Activated T-helper 1 cell treated with Interleukin-2 at 50 U/mL for 16 hours (primary cell): ENCODE measurements at places on chromosomes 4 and X.

DNA sequence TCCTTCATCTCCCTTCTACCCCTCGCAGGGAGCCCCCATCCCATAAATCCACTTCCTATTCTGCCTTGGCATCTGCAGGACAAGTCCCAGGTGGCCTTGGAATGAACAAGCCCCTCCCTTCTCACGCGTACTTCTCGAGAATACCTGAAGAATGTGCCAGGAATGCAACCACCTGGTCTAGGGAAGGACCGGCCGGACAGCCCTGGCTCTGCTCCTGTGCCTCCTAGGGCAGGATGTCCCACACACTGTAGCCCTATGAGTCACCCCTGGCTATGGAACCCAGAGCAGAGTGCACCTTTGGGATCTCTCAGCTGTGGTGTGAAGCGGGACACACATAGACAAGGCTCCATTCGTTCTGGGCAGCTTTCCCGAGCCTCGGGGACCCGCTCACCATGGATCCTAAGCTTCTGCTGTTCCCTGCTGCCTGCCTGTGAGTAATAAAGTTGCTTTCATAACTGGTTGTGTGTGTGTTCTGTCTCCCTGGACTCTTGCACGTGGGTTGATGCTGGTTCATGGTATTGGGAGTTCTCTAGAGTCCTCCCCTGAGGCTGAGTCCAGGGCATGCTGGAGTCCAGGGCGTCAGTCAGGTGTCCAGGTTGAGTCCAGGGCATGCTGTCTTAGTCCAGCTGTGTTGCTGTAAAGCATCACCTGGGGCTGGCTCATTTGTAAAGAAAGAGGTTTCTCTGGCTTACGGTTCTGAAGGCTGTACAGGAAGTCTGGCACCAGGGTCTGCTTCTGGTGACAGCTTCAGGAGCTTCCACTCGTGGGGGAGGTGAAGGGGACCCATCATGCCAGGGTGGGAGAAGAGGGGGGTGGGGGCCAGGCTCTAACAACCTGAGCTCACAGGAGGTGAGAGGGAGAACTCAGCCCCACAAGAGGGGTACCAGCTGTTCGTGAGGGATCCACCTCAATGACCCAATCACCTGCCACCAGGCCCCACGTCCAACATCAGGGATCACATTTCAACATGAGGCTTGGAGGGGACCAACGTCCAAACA lies 7.4 kb upstream of the PDE6B start:
- no peak for DNase-seq

DNA sequence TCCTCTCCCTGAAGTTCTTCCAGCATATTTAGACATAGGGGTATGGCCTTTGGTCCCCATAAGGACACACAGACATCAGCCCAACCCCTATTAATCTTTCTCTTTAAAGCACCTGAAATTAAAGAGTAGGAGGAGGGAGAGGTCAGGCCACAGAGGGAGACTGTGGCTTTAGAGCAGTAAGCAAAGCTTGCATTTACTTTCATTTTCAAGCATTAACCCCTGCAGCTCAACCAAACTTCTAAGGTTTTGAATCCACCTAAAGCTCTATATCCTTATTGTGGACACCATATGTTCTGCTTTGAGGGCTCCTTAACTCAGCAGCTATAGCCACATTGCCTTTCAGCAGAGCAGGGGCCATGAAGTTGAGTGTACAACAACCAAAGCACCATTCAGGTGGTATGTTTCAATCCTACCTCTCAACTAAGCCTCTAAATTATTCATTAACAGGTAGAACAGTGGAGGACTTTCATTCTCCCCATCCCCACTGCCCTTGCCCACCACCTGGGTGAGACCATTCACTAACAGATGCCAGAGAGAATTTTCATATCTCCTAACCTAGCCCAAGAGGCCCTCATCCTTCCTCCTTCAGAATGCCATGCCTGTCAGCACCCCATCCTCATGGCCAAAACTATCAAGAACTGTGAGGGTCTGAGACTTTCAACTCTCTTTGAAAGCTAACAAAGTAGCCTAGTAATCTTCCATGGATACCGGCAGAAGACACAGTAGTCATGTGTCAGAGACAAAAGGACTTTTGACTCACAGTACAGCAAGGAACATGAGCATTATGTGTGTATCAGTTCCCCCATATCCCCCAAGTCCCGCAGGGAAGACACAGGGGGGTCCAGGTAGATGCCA lies 20.8 kb downstream of the LIN54 start:
- DNase-seq: no peak

DNA sequence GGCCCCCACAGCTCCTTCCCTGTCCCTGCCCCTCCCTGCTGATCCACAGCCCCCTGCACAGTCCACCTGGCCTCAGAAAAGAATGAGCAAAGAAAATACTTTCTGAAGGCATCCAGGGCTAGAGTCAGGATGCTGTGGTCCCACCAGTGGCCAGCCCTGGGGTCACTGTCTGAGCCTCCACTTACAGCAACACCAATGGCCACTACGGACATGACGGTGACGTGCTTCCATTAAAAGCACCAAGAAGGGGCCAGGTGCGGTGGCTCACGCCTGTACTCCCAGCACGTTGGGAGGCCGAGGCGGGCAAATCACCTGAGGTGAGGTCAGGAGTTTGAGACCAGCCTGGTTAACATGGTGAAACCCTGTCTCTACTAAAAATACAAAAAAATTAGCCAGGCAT lies 4.0 kb downstream of the JAKMIP1 start:
- no peak for DNase-seq

DNA sequence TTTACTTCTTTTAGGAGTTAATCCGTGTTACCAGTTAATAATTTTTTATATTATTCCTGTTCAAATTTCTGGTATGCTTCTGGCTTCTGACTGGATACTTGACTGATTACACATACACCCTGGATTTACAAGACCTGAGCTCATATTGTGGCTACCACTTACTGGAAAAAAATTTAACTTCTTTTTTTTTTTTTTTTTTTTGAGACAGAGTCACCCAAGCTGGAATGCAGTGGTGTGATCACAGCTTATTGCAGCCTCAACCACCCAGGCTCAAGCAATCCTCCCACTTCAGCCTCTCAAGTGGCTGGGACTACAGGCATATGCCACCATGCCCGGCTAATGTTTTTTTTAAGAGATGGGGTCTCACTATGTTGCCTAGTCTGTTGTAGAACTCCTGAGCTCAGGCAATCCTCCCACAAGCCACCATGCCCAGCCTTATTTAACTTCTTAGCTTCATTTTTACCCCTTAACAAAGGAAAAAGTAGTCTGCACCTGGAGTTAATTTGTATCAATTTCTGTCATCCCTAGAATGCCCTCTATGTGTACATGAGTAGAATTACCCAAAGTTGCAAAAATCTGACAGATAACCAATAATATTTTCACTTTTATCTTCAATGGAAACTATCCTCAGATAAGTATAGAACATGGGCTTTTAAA lies 50.3 kb downstream of the TMEM165 start:
- DNase-seq: no peak

- DNase-seq: no peak
Measured at GRCh38 chrX:13938051-13938828, 91.5 kb downstream of the GEMIN8 start.

- DNase-seq: no peak
Measured at GRCh38 chrX:45295259-45295986, 94.7 kb upstream of the DIPK2B start.

- DNase-seq: no peak
Measured at GRCh38 chr4:4694296-4694772, 152.5 kb upstream of the STX18 start.

DNA sequence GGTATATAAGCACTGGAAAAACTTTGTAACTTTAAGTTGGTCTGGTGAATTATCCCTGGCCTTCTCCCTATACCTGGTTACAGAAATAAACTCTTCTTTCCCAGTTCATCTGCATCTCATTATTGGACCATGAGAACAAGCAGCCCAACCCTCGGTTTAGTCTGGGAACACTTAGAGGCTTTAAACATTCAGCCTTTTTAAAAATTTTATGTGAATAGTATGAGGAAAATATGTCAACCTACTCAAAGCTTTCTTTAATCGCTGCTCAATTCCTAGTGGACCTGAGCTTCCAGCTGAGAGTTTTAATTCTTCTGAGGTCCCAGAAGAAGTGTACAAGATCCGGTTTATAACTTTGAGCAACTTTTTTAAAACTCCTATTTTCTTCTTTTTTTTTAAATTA lies 358.6 kb upstream of the NOCT start:
- no peak for DNase-seq

GRCh38 chr4:167826281-167826680 lies 266.1 kb upstream of the ANXA10 start:
- DNase-seq: no peak

GRCh38 chr4:47913861-47914219 lies 543 bp downstream of the NFXL1 start:
- peak; percentile 6 for DNase-seq

DNA sequence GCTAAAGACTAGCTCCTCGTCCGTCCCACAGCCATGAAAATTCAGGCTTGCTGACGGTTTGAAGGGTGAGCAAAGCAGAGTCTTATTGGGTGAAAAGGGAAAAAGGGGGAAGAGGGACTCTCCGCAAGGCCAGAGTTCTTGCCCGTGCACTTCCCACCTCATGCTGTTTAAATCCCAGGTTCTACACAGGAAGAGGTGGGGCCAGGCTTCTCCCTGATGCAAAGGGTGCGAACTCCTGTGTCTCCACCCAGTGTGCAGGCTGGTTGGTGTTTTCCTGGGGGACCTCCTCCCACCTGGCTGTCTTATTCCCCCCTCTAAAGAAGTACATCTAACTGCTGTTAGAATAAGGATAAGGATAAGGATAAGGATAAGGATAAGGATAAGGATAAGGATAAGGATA lies 18.0 kb upstream of the LANCL3 start:
- DNase-seq: no peak

- no peak for DNase-seq
Measured at GRCh38 chr4:129149906-129150305, 54.0 kb downstream of the C4orf33 start.

DNA sequence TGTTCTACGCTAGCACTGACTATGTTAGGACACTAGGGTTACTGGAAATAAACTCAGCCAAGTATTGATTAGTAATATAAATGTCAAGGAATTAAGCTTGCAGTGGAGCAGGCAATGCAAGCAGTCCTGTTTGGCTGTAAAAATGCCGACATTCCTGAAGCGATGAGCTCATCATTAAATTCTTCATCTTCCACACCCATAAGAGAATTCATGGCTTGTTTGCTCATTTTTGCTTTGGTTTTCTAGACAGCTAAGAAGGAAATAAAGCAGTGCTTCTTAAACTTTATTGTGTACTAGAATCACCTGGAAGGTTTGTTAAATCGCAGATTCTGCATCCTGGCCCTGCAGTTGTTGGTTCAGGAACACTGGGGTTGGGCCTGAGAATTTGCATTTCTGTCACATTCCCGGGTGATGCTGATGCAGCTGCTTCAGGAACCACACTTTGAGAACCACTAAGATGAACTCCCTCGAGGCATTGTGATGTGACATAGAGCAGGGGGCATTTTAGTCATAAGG lies 17.8 kb downstream of the ANXA3 start:
- DNase-seq: no peak

DNA sequence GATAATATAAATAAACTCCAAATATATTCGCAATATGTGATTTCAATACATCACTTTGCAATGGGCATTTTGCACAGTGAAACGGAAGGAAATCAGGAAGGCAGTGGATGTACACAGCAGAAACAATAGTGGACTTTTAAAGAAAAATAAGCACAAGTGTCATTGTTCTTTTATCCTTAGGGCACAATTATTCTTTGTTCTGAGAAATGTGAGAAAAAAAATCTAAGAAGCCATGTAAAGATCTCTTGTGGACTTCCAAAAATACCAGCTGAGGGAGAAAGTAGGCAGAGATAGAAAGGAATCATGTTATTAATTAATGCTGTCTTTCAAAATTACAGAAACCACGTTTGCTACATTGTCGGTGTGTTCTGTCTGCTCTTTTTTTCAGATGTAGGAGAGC lies 17.6 kb upstream of the PRRG1 start:
- DNase-seq: no peak

- DNase-seq: no peak
Measured at GRCh38 chr4:147689067-147689466, 5.1 kb upstream of the PRMT9 start.
